ENCODE measurements at places on chromosomes 6 and 20. TPM values are rescaled to one million over a fixed set of nuclear protein-coding genes. Genes with fewer than 3 reads are reported as not detected.

- H3K27me3 ChIP-seq: no peaks in the 10 kb centered on the region
- H3K4me1 ChIP-seq: no peaks in the 10 kb centered on the region
- H3K4me3 ChIP-seq: no peak overlapping the region
- no peak overlapping the region for H3K27ac ChIP-seq
- DNase-seq: no peak
- H3K36me3 ChIP-seq: no peaks in the 10 kb centered on the region
Measured at GRCh38 chr6:42702200-42702599, 20.2 kb downstream of the PRPH2 start.

- H3K4me1 ChIP-seq: no peaks in the 10 kb centered on the region
- no peak for DNase-seq
Measured at GRCh38 chr6:139448051-139448649, 73.7 kb upstream of the CITED2 start.

- no peaks in the 10 kb centered on the region for H3K36me3 ChIP-seq
- H3K4me1 ChIP-seq: peaks cover 4% of the 10 kb centered on the region
- H3K27ac ChIP-seq: peak overlapping the region; percentile 17
- no peak for DNase-seq
- H3K4me3 ChIP-seq: no peak overlapping the region
Measured at GRCh38 chr20:33554914-33555420, 65.1 kb downstream of the CBFA2T2 start.

DNA sequence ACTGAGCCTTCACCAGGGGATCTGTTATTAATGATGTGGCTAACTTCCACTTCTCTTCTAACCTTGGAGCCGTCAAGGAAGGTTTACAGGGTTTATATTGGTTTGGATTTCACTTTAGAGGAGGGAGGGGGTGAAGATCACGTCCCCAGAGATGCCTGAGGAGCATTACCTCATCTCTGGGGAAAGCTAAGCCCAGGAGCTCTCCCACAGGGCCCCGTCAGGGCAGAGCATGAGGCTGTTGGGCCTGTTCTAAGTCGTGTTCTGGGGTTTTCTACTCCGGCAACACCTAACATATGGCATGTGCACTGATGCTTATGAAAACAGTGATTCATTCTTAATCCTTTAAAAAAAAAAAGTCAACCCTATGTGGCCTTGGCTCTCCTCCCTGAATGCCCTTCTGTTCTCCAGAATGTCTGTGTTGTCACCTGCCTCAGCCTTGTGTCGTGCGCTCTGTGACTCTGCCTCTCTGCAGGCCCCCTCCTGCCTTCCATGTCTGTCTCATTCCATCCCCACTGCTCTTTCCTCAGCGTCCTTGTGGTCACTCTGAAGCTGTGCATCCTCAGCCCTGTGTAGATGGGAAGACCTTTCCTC, 97.4 kb upstream of the JARID2 start:
- H3K36me3 ChIP-seq: no peaks in the 10 kb centered on the region
- no peaks in the 10 kb centered on the region for H3K27me3 ChIP-seq
- no peak for DNase-seq
- no peak overlapping the region for H3K4me3 ChIP-seq
- no peak overlapping the region for H3K27ac ChIP-seq

DNA sequence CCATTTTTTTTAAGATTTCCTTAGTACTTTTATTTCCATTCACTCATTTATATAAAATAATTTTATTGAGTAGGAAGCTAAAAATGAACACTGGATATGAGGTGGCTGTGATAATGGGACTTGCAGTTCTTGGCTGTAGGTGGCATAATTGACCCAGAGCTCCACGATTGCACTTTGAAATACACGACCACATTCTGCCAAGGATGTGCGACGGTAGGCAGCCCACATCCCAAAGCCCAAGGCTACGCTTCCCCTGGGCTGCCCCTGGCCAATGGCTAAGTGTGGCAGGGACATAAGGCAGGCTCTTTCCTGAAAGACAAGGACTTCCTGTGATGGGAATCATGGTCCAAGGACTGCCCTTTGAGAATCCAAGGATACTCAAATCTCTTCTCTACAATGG, 43.7 kb upstream of the ADTRP start:
- no peak overlapping the region for H3K4me3 ChIP-seq
- no peak overlapping the region for H3K27ac ChIP-seq
- no peaks in the 10 kb centered on the region for H3K27me3 ChIP-seq
- DNase-seq: no peak
- H3K36me3 ChIP-seq: no peaks in the 10 kb centered on the region
- no peaks in the 10 kb centered on the region for H3K4me1 ChIP-seq

- no peak for DNase-seq
- no peak overlapping the region for H3K4me3 ChIP-seq
- H3K36me3 ChIP-seq: peaks cover 60% of the 10 kb centered on the region
- no peaks in the 10 kb centered on the region for H3K4me1 ChIP-seq
- H3K27me3 ChIP-seq: no peaks in the 10 kb centered on the region
Measured at GRCh38 chr20:5570031-5570430, 180.2 kb upstream of the SHLD1 start.

RIN2 gene
- 56.6 TPM for total RNA-seq

PNLDC1 gene
- total RNA-seq: not detected

CLPSL1 gene
- not detected for total RNA-seq

Measured in right atrium auricular region (tissue), 2 donors.